AG04449 (cell line): ENCODE measurements at places on chromosomes 12 and 14.

GRCh38 chr14:105602243-105602750 lies 75.9 kb downstream of the TMEM121 start:
- DNase-seq, result no peak

GRCh38 chr12:56079723-56080555 lies at the start of gene ERBB3:
TSS of gene ERBB3 (plus strand) at chr12:56080165. CDS start at chr12:56080301, 136 bp downstream.
- DNase-seq, result no peak

DNA sequence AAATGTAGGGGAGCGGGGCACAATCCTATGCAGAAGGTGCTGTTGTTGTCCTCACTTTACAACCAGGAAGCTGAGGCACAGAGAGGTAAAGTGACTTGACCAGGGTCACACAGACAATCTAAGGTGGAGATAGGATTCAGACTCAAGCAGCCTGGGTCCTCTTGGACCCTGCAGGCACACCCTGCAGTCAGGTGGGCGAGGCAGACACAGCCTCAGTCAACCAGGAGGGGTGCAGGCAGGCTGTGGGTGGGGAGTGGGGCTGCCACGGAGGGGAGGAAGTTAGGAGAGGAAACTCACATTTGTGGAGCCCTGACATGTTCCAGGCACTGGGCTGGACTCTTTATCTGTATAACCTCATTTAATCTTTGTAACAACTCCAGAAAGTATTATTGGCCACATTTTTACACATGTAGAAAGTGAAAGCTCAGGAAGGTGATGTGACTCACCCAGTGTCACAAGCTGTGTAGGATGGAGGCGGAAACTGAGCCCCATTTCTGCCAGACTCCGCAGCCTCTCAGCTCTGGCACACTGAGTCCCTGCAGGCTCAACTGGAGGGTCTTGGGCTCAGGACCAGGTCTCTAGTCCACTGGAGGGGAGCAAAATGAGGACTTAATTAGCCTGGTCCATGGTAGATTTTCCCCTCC lies 24.9 kb upstream of the CHGA start:
- no peak for DNase-seq

DNA sequence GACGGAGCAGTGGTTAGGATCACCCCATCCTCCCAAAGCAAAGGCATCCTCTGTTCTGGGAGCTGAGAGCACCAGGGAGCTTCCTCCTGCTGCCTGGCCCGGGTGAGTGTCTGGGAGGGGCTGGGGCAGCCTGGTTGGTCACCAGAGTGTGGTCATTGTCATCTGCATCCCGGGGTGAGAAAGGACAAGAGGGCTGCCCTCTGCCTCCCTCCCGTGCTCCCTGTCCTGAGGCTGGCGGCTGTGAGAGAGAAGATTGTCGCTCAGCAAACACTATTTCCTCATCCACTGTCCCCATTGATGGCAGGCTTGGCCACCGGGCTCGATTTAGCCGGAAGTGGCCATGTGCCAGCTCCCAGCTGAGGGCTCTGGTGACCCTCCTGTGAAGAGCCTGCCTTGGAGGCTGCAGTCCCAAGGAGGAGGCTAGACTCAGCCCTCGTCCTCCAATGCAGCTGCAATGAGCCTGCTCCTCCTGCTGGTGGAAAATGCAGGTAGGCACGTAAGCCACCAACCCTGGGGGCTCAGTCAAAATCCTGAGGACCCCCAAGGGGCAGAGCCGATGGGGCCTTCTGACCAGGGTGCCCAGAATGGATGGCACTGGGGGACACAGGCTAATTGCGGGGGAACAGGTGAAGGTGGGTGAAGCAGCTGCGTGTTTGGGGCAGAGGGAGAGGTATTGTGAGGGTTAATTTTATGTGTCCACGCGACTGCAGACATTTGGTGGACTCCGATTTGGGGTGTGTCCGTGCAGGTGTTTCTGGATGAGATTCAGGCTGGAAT lies 155.7 kb downstream of the KIF26A start:
- no peak for DNase-seq

DNA sequence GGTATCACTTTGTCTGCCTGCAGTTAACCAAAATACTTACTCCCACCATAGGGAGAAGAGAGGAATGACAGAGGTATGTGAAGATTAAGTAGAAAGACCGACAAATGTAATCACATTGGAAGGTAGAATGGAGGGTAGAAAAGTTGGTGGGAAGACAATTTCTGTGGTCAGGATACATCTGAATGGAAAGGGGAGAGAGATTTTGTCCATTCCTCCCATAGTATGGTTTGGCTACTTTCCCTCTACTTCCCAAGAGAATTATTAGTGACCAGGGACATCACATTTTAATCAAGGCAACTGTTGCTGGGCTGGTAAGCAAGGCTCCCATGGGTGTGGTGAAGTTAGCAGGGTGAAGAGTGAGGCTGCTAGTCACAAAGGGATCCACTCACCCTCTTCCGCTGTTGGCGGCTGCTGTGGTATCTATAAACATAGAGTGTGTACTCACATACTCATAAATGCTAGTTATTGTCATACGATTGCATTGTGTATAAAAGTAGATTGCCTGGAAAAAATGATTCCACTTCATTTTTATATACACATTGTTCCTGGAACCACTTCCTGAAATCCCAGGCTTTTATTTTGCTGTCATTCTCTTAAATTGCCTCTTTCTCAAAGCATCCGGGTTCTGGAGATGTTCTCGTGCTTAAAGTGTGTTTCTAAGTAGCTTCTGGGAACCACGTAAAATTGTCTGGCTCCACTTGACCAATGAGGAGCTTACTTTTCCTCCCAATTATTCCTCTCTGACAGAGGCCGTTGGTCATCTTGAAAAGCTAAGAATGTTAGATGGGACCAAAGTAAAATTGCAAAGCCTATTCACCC lies 413.1 kb downstream of the ZFP36L1 start:
- DNase-seq, result no peak

DNA sequence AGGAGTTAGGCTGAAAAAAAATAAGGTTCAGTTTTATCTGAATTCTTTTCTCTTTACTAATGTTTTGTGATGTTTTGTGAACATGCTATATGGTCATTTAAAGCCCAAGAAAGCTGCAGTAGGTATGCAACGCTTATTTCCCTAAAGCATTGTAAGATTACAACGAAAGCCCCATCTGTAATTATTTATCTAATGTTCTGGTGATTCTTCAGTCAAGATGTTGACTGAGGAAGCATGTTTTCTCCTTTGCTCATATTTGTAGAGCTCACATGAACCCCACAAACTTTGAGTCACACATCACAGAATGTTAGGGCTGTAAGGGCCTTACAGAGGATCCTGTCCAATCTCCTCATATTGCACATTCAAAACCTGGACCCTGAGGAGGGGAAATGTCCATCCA lies 3.2 kb upstream of the TUBA1C start:
- DNase-seq, result no peak

- DNase-seq, result no peak
These were observed 92.7 kb downstream of the TTLL5 start for GRCh38 chr14:75753696-75754095.

- DNase-seq, result no peak
These were observed 121.9 kb downstream of the SPTSSA start for GRCh38 chr14:34340025-34340625.

GRCh38 chr12:52645120-52645761 lies 6.8 kb downstream of the KRT2 start:
- no peak for DNase-seq
